ENCODE measurements at places on chromosomes 4 and X.

DNA sequence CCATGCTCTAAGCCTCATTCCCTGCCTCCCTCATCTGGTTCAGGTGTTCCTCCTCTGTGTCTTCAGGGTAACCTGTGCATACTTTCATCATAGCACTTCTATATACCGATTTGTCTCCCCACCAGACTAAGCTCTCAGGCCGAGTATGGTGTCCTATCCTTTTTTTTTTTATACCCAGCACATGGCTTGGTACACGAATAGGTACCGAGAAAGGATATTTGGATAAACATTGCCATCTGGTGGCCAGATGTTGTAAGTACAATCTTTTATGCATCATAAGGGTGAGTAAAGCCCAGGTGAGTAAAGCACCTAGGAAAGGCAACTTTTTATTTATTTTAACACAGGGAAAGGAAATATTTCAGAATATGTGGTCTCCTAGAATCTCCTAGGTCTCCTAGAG lies 68.4 kb downstream of the MID2 start:
- no peak for DNase-seq

DNA sequence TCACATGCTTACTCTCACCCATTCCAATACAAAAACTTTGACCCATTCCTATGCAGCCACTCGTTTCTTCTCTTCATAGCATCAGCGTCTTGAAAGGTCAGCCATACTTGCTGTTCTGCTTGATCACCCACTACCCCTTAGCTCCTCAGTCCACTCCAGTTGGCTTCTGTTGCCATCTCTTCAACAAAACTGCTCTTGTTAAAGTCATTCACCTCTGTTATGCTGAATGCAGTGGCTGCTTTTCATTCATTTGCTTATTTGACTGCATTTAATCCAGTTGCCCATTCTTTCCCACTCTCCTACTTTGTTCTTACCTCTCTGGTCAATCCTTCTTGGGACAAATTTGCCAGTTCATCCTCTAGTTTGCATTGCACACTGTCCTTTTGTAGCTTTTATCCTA lies 24.9 kb downstream of the CEP135 start:
- no peak for DNase-seq

GRCh38 chrX:119488749-119489148 lies 20.5 kb downstream of the SLC25A5 start:
- DNase-seq = no peak

DNA sequence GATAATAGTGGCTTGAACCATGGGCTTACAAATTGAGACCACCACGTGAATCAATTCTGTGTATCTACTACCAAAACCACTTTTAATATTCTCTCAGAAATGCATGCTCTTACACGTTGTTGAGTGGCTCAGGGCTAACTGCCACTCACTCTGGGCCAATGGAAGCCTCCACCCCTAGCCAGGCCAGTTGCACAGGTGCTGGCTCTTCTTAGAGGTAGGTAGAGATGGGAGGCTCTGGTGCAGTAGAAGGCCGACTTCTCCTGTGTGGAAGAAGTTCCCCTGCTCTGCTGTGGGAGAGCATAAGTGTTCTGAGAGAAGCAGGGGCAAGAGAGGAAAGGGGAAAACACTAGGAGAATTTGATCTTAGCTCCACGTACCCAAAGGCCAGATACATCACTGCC lies 25.0 kb upstream of the BBS12 start:
- DNase-seq = no peak

DNA sequence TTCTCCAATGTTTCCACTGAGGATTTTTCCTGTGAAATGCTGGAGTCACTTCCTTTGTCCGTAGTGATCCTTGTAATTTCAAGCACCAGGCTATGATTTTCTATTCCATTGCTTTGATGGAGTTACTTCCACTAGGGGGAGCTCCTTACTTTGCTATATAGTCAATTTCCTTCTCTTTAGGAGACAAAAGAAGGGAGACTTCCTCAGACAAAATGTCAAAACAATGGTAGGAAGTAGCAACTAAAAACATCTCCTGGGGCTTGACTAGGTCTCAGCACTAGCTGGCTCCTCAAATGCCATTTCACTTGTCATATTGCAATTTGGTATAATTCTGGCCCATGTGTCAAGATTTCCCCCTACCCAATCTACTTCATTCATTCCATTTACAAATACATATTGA lies 24.1 kb downstream of the ZCCHC12 start:
- DNase-seq = no peak

GRCh38 chr4:101238706-101239105 lies 108.6 kb downstream of the PPP3CA start:
- DNase-seq = no peak
